COLO829 (cell line): ENCODE measurements at places on chromosomes 6 and 20.

- DNase-seq: peak; percentile 71
Observed at GRCh38 chr6:21748343-21749056, 154.9 kb downstream of the SOX4 start.

DNA sequence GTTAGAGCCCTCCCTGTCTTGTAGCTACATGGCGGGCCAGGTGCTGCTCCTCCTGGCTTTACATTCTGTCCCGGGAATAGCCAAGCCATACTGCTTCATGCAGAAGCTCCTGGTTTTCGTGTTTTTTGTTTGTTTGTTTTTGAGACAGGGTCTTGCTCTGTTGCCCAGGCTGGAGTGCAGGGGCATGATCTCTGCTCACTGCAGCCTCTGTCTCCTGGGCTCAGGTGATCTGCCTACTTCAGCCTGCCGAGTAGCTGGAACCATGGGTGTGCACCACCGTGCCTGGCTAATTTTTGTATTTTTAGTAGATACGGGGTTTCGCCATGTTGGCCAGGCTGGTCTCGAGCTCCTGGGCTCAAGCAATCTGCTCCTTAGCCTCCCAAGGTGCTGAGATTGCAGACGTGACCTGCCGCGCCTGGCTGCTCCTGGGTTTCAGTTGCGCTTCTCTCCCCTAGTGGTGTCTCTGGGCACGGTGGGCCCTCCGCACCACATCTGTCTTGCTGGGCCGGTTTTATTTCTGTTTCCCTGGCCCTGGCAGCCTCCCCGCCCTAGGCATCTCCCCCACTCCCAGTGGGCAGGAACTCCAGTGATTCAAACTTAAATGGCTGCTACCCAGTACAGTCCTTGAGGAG is 12.9 kb downstream of the CDYL start:
- no peak for DNase-seq

DNA sequence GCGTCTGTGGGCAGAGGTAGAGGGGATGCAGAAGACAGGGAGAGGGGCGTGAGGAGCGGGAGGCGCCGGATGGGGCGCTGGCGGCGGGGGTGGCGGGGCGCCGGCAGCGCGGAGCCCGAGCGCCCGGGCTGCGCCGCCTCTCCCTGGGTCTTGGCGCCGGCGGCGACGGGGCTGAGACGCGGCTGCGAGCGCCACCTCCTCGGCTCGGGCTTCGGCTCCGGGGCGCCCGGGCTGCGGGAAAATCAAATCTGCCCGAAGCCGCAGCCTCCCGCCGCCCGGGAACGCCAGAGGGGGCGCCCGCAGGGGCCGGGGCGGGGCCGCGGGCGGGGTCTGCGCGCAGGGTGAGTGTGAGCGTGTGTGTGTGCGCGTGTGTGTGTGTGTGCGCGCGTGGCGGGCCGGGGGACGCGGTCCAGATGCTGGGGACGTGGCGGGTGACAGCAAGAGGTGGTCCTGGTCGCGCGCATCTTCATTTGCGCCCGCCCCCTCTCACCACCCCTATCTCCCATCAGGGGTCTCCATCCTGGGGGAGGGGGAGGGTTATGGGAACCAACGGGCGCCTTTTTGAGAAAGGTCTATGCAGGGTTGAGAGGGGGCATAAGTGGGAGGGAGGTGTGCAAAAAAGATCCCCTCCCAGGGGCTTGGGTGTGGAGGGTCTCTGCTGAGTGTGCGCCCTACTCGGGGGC is 646 bp upstream of the CPNE5 start:
- no peak for DNase-seq

GRCh38 chr6:129750360-129750759 is 40.4 kb upstream of the ARHGAP18 start:
- DNase-seq: no peak

DNA sequence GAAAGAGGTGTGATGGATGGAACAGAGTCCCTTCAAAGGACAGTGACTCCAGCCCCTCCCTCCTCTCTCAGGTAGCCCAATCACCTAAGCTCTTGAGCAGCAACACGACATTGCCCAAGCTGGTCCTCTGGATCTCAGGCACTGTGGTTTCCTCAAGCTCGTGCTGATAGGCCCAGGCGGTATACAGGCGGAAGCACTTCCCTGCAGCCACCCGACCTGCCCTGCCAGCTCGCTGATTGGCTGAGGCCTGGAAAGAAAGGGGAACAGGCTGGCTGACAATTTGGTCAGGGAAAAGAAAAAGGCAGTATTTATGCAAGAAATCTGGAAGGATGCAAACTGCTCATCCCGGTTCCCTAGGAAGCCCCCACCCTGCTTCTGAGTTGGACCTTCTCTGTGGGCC is 9.6 kb downstream of the C6orf136 start:
- no peak for DNase-seq

DNA sequence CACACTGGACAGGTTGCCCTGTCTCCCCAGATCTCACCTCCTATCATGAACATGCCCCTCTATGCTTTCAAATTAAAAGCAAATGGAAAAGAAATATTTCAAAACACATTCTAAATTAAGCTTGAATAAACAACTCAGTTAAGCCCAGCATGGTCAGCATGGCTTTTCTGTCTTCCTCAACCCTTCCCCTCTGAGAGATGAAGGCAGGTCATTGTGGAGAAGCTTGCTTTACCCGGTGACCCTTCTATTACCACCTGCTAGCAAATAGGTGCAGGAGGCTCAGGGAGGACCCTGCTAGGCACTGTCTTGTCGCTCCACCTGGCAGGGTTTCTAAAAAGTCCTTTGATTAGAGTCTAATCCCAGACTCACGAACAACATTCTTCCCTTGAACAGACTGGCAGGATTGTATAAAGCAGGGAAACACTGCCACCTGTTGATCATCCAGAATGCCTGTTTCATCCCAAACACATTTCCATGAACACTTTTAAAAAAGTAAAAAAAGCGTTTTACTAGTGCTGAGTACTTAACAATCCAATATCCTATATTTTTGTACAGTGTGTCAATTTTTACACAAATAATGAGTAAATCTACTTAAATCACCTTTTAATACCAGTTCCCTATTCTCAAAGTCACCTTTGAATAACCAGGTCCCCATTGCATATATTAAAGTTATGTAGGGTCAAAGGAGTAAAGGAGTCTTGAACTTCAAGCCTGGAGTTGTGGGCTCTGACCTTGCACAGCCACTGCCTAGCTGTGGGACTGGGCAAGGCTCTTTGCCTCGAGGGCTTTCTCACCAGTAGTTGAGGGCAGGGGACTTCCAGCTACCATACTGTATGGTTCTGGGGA is 75.5 kb downstream of the GPR6 start:
- peak; percentile 77 for DNase-seq

DNA sequence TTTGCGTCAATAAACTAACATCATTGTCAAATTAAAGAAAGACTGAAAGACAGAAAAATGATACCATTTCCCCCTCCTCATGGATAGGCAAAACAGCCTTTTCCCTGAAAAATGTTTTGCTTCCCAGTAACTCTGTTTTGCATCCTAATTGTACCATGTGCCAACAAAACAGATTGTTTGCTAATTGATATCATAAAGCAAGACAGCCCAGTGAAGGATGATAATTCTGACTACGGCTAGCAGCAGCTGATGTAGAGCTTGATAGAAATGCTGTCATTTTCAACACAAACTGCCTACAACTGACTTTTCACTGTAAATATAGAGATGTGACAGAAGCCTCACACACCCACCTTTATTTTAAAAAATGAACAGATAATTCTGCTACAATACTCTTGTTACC is 1061.6 kb downstream of the HACE1 start:
- no peak for DNase-seq

GRCh38 chr6:53282234-53282633 is 66.5 kb downstream of the ELOVL5 start:
- DNase-seq: no peak

- peak; percentile 35 for DNase-seq
Observed at GRCh38 chr20:8209061-8209460, 77.0 kb downstream of the PLCB1 start.

DNA sequence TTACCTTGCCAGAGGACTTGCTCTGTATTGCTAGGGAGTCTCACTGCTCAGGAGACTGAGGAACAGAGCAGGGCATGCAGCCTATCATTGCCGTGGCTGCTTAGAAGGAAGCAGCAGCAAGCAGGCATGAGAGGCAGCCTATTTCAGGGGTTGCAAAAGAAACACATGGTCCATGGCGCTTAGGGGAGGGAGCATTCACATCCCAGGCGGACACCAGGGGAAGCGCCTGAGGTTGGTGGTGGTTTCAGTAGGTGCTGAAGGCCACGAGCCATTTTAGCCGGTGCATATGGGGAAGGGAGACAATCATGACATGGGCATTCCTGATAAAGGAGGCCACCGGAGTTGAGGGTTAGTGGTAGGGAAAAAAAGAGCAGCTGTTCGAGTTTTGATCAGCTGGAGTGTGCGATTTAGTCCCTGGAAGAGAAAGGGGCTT is 20.9 kb downstream of the FARS2 start:
- DNase-seq: no peak

DNA sequence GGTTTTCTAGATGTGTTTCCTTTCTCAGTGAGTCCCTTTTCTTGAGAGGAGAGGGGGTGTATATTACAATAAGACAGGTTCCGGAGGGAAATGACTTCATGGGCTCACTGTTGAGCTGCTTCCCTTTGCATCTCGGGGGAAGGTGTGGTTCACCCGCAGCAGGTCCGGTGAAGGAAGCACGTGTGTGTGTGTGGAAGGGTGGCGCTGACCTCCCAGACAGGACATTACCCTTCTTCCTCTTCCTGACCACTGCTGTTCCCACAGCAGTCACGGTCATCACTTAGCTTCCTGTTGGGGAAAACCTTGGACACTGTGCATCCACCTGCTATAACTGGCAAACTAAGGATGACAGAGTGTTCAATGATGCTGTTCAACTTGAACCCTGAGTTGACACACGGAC is 83.6 kb downstream of the PLEKHG1 start:
- DNase-seq: no peak
